AML-193 (cell line): ENCODE measurements at places on chromosomes 4 and X.

- no peak for DNase-seq
These were observed 80.1 kb upstream of the LRPAP1 start for GRCh38 chr4:3612281-3612680.

GRCh38 chr4:19729886-19730651, 521.6 kb upstream of the SLIT2 start:
- DNase-seq = no peak

- no peak for DNase-seq
These were observed 16.5 kb downstream of the MCF2 start for GRCh38 chrX:139691493-139691842.

GRCh38 chr4:957581-958313, 15.6 kb downstream of the DGKQ start:
- no peak for DNase-seq

DNA sequence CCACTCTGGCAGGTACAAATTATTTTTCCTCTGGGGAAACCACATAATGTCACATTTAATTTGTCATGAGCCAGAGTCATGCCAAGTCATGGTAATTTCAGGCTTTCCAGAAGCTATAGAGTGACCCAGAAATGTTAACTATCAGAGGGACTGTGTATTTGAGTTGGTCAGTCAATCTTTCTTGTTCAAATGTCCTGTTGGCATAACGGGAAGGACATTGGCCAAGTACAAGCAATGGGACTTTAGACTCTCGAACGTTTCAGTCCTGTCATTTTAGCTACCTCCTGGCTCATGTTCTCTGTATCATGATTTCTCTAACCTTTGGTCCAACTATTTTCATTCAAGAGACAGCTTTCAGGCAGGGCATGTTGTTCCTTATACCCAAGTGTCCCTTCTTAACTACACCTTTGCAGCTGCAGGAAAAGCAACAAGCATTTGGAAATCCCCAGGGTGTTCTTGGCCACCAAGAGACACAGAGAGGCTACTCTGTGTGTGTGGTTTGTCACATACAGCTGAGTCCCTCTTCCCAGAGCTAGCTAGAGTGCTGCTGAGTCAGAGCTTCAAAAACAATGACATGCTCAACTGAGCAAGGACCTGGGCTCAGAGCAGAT, 142.6 kb downstream of the EGF start:
- no peak for DNase-seq

DNA sequence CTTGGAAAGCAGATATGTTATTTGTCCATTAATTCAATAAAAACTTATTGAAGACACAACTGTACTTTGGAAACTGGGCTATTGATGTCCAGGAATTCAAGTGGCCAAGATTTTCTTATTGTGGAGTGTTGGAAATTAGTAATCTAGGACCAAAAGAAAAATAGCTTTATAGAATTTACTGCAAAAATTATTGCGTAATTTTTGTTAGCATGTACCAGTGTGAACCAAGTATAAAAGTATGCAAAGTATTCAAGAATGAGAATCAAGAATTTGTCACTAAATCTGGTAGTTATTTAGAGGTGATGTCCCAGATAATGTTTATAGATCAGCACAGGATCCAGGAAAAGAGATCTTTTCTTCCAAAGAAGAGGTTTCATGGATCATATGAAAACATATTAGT, 468.9 kb upstream of the CTSO start:
- no peak for DNase-seq
